ENCODE measurements at places on chromosomes 2 and 18.

GRCh38 chr2:109369671-109370191, 240.7 kb downstream of the SH3RF3 start:
- DNase-seq, result no peak

GRCh38 chr2:150924878-150925277, 336.8 kb downstream of the RBM43 start:
- no peak for DNase-seq

DNA sequence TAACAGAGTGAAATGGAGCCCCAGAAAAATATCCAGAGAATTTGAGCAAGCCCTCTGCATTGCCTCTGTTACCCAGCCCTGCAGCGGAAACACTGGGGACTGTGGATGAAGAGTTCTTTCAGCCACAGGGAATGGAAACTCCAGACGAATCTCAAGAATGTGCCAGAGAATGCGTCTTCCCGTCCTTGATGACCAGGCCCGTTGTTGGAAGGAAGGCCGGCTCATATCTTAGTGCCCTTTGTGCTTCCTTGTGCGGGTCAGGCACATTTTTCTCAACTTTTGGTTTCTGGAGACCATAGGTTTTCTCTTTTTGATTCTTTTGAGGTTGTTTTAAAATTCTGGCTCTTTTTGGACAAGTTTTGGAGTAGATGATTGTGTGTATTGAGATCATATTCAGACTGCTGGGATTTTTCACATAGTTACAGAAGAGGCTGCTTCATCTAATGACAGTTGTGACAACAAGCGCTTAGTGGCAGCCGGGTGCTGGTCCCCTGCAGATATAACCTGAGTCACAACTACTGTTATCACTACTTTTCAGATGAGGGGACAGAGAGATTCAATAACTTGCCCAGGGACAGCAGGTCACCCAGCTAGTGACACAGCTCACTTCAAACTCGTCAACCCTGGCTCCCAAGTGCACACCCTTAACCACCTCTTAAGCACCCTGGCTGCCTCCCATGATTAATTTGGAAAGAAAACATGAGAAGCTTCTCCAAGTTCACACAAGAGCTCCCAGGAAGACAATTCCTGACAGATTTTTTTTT, 15.7 kb downstream of the MAL start:
- DNase-seq, result no peak

- DNase-seq, result no peak
Measured at GRCh38 chr2:58939388-58939787, 698.3 kb upstream of the FANCL start.

GRCh38 chr2:195352581-195352980, 304.4 kb upstream of the SLC39A10 start:
- DNase-seq, result no peak

GRCh38 chr2:170142502-170142901, 35.4 kb upstream of the MYO3B start:
- DNase-seq, result no peak

DNA sequence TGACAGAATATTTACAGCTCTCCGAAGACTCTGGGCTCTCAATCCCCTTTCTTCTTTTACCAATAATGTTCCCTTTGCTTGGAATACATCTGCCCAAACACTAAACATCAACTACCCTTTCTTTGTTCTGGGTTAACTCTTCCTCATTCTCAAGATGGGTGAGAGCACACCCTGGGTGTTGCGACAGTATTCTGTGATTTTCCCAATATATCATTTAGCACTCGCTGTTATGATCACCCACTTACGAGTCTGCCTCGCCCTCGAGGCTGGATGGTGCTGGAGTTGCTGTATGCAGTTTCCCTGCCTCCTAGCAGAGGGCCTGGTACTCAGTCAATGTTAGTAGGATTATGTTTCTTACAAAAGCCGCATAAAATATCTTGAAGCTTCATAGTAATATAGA, 93.2 kb downstream of the SOCS6 start:
- no peak for DNase-seq

- no peak for DNase-seq
Measured at GRCh38 chr2:200471324-200471848, 38.5 kb downstream of the KCTD18 start.

- DNase-seq, result no peak
Measured at GRCh38 chr2:54466870-54467269, 10.7 kb downstream of the SPTBN1 start.

- DNase-seq, result no peak
Measured at GRCh38 chr2:185417111-185417510, 321.5 kb upstream of the FSIP2 start.

- DNase-seq, result no peak
Measured at GRCh38 chr2:112636605-112637288, 9.0 kb upstream of the SLC20A1 start.

DNA sequence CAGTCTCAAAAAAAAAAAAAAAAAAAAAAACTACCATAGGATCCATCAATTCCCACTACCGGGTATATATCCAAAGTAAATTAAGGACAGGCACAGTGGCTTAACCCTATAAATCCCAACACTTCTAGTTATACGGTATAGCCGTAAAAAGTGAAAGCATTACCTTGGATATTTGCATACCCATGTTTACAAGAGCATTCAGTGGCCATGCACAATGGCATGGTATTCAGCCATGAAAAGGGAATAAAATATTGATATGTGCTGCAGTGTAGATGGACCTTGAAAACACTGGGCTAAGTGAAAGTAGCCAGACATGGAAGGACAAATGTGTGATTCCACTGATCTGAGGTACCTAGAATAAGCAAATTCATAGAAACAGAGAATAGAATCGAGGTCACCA, 111.8 kb upstream of the CAB39 start:
- DNase-seq, result no peak

DNA sequence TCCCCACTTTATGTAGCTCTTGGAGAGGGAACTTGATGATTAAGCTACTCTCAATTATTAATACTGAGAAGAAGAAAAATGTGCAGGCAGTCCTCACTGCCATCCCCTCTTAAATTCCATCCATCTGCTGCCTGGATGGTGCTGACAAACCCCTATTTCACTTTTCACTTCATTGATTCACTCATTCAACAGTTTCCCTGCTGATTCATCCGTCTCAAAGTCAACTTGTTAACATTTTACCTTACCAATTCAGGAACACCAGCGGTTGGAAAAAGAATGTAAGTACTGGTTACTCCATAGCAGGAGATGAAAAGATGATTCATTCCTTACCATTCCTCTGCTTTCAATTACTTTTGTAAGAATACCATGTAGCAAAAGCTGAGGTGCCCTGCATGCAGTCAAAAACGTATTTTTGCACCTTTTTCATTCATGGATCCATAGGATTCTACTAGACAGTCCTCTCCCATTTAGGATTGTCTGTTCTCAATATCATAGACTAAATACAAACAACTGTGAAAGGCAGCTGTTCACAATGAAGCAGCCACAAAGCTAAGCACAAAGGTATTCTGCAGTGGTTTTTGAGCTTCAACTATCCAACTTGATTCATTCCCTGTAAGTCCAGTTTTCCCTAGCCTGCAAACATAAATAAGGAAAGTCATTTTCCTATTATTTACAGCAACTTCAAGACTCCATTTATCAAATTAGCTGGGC, 262.0 kb downstream of the MREG start:
- no peak for DNase-seq

DNA sequence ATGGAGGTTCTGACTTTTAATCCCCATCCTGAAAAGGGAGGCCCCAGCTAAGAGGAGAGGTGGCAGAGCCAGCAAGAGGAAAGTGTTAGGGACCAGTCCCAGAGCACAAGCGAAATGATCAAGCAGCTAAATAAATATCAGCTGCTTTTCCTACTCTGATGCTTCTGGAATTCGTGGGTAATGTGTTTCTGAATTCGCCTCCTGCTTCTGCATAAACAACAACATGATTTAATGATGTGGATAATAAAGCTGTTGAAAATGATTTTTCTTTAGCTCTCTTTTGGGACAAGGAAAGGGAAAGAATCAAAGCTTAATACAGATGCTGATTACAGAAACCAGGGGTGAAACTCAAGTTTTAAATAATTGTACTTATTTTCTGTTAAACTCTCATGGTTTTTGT, 329.7 kb downstream of the PDE11A start:
- DNase-seq, result no peak

- no peak for DNase-seq
Measured at GRCh38 chr2:72893594-72894319, 6.5 kb downstream of the SPR start.

GRCh38 chr2:46434851-46435273, 44.5 kb upstream of the TMEM247 start:
- no peak for DNase-seq

- DNase-seq, result no peak
Measured at GRCh38 chr2:227597998-227598397, 695 bp upstream of the SCYGR2 start.

- DNase-seq, result no peak
Measured at GRCh38 chr2:199467066-199467822, 9.5 kb upstream of the SATB2 start.

GRCh38 chr2:14418115-14418514, 214.4 kb upstream of the LRATD1 start:
- DNase-seq, result no peak

DNA sequence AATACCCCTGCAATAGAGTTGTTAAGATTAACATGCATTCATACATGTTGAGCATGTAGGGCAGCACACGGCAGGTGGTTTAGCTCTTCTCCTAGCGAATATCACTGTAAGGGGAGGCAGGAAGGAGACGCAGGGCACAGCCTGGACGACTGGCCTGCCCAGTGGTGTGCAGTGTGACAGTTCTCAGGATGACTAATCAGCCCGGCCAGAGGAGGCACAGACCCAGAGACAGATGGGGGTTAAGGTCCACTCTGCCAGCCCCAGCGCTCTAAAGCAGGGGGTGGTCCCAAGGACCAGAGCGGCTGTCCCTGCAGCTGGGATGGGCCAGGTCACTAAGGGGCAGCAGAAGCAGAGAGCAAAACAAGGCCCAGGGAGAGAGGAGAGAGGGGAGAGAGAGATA, 63.7 kb downstream of the RNF152 start:
- DNase-seq, result no peak

GRCh38 chr2:190440113-190440512, 32.0 kb downstream of the MFSD6 start:
- no peak for DNase-seq

DNA sequence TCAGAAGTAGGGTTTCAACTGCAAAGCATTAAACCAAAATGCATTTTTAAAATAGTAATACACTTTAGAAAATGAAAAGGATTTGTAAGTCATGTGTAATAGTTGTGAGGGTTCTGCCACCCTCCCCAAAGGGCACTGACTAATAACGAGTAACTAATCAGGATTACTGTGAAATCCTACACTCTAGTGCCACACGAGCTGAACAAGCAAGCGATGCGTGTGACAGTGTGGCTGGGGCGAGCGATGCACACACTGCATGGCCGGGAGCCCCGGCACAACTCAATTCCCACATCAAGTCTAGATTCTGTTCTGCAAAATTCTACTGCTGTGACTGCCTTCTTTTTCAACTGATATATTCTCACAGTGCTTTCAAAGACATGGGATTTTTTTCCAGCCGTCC, 156.4 kb downstream of the SEPTIN10 start:
- no peak for DNase-seq

DNA sequence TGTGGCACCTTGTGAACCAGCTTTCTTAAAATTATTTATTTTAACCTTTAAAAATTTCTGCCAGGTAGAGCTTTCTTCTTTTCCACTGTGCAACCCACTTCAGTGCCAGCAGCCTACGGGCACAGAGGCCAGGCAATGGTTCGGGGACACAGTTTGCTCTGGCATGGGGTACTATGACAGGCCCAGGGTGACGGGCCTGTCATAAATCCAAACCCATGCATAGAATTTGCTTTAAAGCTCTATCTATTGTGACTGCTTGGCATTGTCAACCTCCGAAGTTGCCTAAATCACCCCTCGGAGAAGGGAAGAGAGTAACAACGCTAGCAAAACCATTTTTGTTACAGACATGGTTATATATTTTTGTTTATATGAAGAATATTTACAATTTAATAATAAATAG, 1.5 kb downstream of the ODC1 start:
- no peak for DNase-seq

DNA sequence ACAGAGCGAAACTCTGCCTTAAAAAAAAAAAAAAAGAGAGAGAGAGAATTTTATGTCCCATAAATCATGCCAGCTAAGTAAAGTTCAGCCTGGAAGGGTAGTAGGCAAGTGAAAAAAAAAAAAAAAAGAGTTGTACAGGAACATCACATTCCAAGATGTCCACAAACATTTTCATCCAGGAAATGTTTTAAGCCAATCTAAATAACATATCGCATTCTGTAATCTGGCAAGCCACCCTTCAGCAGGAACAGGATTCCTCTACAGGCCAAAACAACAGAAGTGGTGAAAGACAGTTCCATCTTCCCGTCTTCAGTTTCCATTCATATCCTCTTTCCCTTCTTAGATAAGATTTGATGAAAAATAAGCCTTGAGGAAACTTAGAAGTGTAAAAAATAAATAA, 1108.1 kb upstream of the DDX18 start:
- no peak for DNase-seq

DNA sequence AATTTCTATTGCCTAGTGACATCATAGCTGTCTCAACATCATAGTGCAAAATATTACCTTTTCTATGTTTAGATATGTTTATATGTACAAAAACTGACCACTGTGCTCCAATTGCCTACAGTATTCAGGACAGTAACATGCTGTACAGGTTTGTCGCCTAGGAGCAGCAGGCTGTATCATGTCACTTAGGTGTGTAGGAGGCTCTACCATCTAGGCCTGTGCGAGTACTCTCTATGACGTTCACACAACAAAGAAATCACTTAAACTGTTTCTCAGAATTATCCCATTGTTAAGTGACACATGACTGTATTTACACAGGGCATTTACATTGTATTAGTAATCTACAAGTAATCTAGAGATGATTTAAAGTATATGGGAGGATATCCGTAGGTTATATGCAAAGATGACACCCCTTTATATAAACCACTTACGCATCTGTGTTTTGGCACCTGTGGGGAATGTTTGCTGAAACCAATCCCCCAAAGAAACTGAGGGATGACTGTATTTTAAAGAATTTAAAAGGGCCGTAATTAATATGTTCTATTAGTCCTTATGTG, 24.7 kb downstream of the IL1R2 start:
- DNase-seq, result no peak

DNA sequence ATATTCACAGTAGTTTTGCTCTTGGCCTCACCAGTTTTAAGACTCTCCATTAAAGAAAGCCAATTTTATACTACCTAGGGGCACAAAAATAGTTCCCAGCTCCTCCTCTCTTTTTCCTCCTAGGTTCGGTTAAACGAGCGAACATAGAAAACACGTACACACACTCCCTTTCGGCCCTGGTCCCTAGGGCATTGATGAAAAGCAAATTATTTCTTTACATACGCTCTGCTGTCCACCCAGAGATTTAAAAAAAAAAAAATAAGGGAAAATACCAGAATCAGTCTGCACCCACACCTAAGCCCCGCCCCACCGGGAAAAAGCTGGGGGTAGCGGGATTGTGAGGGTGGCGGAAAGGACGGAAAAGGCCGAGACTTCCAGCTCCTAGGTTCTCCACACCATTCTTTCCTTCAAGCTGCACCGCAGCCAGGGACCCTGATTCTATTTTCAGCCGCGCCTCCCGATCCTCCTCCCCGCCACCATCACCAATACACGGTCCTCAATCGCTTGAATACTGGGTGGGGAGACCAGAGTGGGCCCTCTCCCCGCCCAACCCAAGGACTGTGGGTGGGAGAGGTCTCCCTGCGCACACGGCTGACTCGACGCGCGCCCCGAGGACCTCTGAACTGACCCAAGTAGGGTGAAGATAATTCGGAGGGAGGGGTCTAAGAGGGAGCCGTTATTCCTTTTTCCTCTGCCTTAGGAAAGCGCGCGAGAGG, 769 bp downstream of the ATF2 start:
- DNase-seq, result peak; percentile 3
